ENCODE measurements at places on chromosomes 13 and 19. TPM values are rescaled to one million over a fixed set of nuclear protein-coding genes. Genes with fewer than 3 reads are reported as not detected.

- no peaks in the 10 kb centered on the region for H3K36me3 ChIP-seq
- H3K4me3 ChIP-seq = no peak overlapping the region
- no peaks in the 10 kb centered on the region for H3K4me1 ChIP-seq
These were observed 24.8 kb upstream of the PLA2G4C start for GRCh38 chr19:48135411-48135810.

- no peak overlapping the region for H3K27ac ChIP-seq
- no peak overlapping the region for H3K4me3 ChIP-seq
- H3K36me3 ChIP-seq = no peaks in the 10 kb centered on the region
- H3K4me1 ChIP-seq = no peaks in the 10 kb centered on the region
- DNase-seq = no peak
These were observed 9.8 kb upstream of the ZSCAN5A start for GRCh38 chr19:56324436-56324835.

DNA sequence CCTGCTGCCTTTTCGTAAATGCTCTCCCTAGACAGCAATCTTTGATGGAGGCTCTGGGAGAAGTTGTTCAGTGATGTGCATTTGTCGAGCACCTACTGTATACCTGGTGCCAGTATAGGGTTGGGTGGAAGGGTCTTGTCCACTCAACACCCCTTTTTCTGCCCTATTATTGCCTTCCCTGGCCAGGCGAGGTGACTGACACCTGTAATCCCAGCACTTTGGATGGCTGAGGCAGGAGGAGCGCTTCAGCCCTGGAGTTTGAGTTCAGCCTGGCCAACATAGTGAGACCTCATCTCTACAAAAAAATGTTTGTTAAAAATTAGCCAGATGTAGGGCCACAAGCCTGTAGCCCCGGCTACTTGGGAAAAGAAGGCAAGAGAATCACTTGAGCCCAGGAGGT, 49.3 kb downstream of the NFIC start:
- no peaks in the 10 kb centered on the region for H3K4me1 ChIP-seq
- no peak overlapping the region for H3K4me3 ChIP-seq
- H3K27me3 ChIP-seq = no peaks in the 10 kb centered on the region
- H3K36me3 ChIP-seq = no peaks in the 10 kb centered on the region
- H3K27ac ChIP-seq = no peak overlapping the region
- DNase-seq = no peak

- no peaks in the 10 kb centered on the region for H3K4me1 ChIP-seq
- no peak for DNase-seq
- H3K4me3 ChIP-seq = no peak overlapping the region
- H3K36me3 ChIP-seq = no peaks in the 10 kb centered on the region
These were observed 341.4 kb downstream of the PCDH9 start for GRCh38 chr13:66888698-66889097.

Gene KANK2
- 0.60 TPM for total RNA-seq

DNA sequence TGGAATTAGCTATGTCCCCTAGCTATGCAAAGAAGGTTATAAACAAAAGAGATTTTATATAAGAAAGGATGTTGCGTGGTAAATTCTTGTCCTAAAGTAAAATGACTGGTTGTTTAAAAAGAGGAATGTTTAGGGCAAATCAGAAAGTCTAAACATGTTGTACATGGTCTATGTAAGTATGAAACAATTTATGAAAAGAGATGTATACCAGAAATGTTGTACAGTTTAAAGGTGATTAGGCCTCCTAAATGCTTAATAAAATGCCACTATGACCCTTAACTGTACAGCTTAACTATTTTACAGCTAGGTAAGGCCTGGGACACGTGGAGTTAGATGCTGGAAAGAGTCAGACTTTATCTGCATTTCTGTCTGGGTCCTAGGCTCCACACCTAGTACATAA, 775.9 kb upstream of the KLHL1 start:
- H3K27me3 ChIP-seq = no peaks in the 10 kb centered on the region
- no peak overlapping the region for H3K27ac ChIP-seq
- no peaks in the 10 kb centered on the region for H3K36me3 ChIP-seq
- H3K4me3 ChIP-seq = no peak overlapping the region
- H3K4me1 ChIP-seq = no peaks in the 10 kb centered on the region

- H3K27me3 ChIP-seq = no peaks in the 10 kb centered on the region
- no peak for DNase-seq
- no peaks in the 10 kb centered on the region for H3K4me1 ChIP-seq
These were observed 1169.6 kb downstream of the EFNB2 start for GRCh38 chr13:105365831-105366230.

GRCh38 chr13:99014522-99014921, 36.7 kb upstream of the DOCK9 start:
- peaks cover 3% of the 10 kb centered on the region for H3K36me3 ChIP-seq
- no peak overlapping the region for H3K27ac ChIP-seq
- H3K4me1 ChIP-seq = peaks cover 34% of the 10 kb centered on the region
- H3K27me3 ChIP-seq = no peaks in the 10 kb centered on the region
- H3K4me3 ChIP-seq = no peak overlapping the region
